ENCODE measurements at places on chromosomes 16 and 17. TPM values are rescaled to one million over a fixed set of nuclear protein-coding genes. Genes with fewer than 3 reads are reported as not detected.

DNA sequence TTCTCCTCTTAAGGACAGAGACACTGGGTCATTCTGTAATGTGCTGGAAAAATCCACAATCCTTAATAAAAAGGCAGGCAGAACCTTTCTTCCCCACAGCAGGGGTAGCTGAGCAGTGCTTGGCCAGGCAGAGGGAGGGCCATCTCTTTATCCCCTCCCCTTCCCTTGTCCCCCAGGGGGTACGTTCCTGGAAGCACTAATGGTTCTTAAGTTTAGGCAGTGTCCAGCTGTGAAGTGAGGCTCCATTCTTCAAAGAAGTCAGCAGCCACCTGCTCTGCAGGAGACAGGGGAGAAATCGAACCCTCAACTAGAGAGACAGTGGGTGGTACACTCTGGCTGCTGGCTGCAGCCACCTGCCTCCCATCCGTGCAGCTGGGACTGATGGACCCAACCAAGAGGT lies 533.9 kb upstream of the CDH11 start:
- DNase-seq = no peak

DNA sequence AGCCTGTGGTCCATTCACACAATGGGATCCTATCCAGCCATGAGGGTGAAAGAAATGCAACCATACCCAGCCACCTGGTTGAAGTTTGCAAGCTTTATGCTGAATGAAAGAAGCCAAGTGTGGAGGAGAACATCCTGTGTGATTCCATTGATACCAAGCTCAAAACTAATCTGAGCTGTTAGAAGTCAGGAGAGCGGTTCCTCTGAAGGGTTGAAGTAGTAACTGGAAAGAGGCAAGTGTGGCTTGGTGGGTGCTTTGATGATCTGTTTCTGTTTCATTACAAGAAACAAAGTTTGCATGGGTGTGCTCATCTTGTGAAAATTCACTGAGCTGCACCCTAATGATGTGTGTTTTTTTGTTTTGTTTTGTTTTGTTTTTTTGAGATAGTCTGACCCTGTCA lies 99.4 kb downstream of the SALL1 start:
- DNase-seq = no peak

DNA sequence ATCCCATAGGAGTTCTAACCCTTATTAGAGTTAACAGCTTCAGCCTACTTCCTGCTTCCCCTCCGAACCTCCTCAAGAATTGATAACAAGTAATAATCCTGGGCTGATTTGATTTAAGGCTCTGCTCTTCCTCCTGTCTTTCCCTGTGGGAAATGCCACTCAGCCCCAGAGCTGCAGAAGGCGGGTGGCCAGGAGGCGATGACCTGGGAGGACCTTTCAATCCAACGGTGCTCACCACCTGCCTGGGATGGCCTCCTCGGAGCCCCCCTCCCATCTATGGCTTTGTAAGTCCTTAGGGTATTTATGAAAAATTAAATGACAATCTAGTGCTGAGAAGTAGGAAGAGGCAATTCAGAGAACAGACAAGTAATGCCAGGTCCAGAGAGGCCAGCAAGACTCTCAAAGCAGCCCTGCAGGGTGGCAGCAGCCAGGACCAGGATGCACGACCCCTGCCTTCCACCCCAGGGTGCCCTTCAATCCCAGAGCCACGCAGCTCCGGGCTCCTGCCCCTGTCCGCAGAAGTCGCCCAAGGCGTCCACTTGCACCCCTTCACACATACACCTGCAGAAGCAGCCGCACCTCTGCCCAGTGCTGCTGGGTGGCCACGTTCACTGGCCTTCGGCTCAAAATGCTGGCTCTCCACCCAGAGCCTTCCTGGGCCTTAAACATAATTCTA lies 34.3 kb downstream of the ABR start:
- DNase-seq = no peak

DNA sequence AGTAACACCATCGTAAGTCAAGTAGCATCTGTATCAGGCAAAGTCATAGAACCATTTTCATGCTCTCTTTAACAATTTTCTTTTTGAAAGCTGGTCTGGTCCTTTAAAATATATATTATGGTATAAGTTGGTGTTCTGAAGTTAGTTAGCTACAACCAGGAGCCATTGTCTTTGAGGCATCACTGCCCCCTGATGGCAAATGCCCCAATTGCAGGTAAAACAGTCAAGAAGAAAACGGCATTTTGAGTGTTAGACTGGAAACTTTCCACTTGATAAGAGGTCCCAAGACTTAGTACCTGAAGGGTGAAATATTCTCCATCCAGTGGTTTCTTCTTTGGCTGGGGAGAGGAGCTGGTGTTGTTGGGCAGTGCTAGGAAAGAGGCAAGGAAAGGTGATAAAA lies 14.1 kb downstream of the TP53 start:
- no peak for DNase-seq

DNA sequence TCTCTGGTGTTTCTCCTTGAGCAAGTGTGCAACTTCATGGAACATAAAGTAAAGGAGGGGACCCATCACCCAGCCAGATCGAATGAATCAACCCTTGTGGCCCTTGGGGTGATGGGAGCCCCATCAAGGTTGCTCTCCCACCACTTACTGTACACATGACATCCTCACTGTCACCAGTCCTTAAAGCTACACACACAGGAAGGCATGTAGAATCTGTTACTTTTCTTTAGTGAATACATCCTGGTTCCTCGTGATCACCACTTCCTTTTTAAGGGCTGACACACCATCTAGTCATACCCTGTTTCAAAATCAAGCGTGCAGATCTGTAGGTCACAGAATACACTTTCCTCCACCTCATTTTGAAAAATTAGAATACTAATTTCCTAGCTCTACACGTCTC lies 22.6 kb upstream of the MPHOSPH6 start:
- no peak for DNase-seq

DNA sequence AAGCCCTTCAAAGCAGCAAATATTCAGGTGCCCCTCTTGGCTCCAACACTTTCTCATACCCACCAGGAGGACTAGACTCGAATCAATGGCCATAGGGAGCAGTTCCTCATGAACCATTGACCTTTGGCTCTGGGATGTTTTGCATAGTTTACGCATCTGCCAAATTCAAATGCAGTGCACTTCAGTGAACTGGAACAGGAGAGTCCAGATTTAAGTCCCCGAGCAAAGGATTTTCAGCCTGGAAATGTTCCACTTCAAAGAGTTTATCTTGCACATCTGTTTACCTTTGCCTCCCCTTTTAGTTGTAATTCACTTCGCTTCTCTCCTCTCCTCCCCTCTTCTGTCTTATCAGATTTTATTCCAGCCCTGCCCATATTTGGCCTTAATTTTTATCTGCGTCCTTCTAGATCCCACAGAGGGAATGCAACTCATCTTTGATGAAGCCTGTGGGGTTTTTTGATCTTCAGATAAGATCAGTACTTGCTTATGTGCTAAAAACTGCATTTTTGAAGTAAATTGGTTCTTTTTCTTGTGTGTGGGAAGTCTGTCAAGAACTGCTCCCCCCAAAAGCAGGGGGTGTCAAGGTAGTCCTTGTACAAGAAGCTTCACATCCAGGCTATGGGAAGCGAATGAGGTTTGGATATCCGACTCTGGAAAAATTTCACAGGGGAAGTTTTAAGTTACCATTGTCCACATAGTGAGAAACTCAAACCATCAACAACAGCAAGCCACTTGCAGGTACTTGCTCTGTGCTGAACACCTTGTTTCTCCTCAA lies 281.6 kb downstream of the RBFOX1 start:
- DNase-seq = no peak

GRCh38 chr17:63447471-63448009 lies 1.4 kb upstream of the CYB561 start:
- no peak for DNase-seq

GRCh38 chr17:75548813-75549212 lies 23.3 kb downstream of the LLGL2 start:
- no peak for DNase-seq

GRCh38 chr17:7777017-7777416 lies 57.0 kb upstream of the KDM6B start:
- DNase-seq = no peak

GRCh38 chr17:67047382-67047781 lies 3.0 kb downstream of the CACNG1 start:
- no peak for DNase-seq

DNA sequence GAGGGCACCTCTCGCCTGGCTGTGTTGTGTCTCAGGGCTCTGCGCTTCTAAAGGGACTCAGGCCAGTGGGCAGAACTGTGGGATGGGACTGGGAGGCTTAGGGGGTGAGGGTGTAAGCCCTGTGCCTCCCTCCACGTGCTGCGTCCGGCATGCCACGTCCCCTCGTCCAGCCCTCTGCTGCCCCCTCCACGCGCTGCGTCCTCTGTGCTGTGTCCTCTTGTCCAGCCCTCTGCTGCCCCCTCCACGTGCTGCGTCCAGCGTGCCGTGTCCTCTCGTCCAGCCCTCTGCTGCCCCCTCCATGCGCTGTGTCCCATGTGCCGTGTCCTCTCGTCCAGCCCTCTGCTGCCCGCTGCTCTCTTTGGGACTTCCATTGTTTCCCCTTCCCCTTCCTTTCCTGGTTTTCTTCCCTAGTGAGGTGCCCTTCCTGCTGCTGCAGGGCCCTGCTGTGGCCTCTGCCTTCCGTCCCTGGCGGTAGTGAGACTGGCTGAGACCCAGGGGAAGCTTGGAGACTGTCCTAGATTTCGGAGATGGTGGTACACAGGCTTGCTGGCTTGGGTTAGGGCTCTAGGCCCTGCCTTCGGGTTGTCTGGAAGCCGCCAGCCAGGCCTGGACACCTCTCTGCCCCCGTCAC lies 6.4 kb upstream of the ZNF750 start:
- no peak for DNase-seq

DNA sequence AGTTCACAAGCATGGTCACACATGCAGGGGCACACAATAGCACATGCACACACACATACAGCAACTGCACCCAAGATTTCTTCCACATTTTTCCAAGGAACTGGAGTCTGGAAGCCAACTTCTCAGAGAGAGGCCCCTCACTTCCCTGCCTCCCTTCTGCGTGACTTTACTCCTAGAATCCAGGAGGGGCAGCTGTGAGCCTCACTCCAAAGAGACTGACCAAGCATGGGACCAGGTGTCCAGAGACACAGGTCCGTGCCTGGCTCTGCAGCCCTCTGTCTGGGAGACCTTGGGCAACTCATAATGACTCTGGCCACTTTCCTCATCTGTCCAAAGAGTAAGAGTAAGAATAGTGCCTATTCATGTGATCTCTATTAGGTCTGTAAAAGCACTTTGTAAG lies 104.7 kb upstream of the TMEM132E start:
- no peak for DNase-seq

DNA sequence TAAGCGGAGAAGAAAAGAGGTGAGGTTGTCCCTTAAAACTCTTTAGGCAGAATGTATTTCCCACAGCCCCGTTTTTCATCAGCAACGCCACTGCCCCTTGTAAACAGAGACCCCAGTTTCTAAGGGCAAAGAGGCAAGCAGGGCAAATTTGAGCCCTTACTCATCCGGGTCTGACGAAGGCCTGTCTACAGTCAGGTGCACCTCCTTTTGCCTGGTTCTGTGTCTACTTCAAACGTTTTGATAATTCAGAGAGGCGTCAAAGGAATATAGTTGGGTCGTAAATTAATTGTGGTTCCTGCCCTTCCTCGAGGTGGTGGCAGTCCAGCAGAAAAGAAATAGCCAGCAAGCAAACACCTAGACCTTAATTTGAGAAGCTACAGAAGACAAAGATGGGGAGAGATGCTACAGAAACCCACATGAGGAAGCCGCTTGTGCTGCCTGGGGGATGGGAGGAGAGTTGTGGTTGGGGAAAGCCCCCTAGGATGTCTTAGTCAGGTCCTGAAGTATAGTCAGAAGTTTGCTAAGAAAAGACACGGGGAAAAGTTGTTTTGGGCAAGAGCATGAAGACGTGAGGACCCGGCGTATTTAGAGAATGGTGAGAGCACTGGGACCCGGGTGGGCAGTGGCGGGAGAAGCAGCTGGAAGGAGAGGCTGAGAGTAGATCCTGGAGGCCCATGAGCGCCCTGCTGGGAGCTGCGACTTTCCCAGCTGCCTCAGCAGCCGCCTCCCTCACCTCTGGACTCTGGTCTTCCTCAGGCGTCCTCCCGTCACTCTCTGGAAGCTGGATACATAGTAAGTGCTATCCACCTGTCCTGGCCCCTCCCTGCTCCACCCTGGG lies 2.4 kb downstream of the FBRS start:
- DNase-seq = no peak

DNA sequence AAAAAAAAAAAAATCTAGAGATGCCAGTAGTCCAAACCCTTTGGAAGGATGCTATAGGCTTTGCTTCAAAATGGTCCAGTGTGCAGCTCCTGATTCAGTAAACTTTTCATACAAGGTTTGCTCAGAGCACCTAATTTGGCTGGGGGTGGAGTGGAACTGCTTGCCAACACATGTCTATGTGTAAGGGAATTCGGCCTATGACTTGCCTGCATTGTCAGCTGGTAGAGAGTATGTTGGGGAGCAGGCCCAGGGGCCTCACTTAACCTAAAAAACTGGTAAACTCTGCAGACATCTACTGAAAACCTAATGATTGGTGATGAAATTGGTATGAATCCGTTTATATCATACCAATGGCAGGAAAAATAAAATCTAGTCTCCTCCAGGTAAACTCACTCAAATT lies 1.5 kb upstream of the MFSD6L start:
- DNase-seq = no peak

DNA sequence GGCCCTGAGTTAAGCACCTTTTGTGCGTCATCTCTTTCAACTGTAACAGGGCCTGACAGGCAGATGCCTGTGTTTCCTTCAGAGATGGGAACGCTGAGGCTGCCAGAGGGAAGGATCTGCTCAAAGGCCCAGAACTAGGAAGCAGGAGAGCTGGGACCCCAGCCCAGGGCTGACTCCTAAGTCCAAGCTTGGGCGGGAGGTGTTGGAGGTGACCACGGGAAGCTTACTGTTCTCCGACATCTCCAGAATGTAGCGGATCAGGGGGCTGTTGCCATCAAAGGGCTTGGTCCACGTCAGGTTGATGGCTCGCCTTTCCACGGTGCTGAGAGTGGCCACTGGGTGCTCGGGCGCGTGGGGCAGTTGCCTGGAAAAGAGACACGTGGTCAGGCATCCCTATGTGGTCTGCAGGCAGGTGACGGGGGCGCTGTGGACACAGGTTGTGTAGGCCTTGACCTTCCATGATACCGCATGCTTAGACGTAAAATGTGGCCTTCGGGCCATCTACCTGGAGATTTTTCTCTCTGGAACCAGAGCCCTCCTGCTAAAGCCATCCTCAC lies 111.4 kb upstream of the CDC42EP4 start:
- no peak for DNase-seq

DNA sequence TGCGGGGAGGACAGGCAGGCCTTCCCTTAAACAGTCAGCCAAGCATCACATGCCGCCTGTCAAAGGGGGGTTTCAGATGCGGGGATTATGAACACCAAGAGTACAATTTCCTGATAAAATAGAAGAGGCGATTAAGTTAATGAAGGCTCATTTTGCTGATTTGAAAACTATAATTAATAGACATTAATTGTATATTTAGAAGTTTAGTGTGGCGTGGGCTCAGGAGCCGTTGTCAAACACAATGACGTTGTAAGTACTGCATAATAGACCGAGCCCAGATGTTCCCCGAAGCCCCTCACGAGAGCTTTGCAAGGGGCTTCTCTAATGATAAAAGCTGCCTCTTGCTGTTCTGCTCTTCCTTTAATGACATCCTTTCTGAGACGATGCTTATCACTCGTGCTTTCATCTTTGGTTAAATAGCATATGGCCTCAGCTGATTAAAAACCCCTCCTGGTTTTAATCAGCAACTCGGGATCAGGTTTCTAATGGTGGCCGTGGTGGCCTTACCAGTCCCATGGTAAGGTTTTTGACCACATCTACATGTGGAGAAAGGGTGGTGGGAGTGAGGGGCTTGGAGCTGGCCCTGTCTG lies 28.2 kb downstream of the SNX20 start:
- DNase-seq = no peak

Gene CTRB2
- 0.63 TPM for total RNA-seq

Gene PMFBP1
- total RNA-seq = 14.4 TPM

Gene KRTAP4-4
- not detected for total RNA-seq

Gene SCNN1G
- total RNA-seq = 0.19 TPM

Gene TRAPPC1
- 76.1 TPM for total RNA-seq

Gene CORO6
- 11.7 TPM for total RNA-seq

Gene KCNJ12
- total RNA-seq = 5.4 TPM
